ENCODE measurements at places on chromosomes 3 and 15. TPM values are rescaled to one million over a fixed set of nuclear protein-coding genes. Genes with fewer than 3 reads are reported as not detected.

The KCNMB2 gene
- total RNA-seq: not detected

The IGSF11 gene
- not detected for total RNA-seq

The CHMP2B gene
- 51.4 TPM for total RNA-seq

The MASP1 gene
- 198 TPM for total RNA-seq

The MKRN2 gene
- 42.7 TPM for total RNA-seq

The ACTRT3 gene
- 5.2 TPM for total RNA-seq

The SCN5A gene
- total RNA-seq: 0.43 TPM

The RNF7 gene
- total RNA-seq: 57.0 TPM

The PCSK6 gene
- total RNA-seq: 7.7 TPM

The ITIH4 gene
- total RNA-seq: 1.3 TPM

The GABRR3 gene
- not detected for total RNA-seq

The POLQ gene
- 6.4 TPM for total RNA-seq

The GPR171 gene
- not detected for total RNA-seq

The CPN2 gene
- not detected for total RNA-seq

The AQR gene
- total RNA-seq: 38.4 TPM

The SCAANT1 gene
- total RNA-seq: not detected

The DNAH1 gene
- 4.8 TPM for total RNA-seq

The HRH1 gene
- total RNA-seq: 26.8 TPM

The SCG5 gene
- total RNA-seq: 17.7 TPM

The SOX14 gene
- not detected for total RNA-seq

The GABRA5 gene
- 0.43 TPM for total RNA-seq

The MON1A gene
- 9.7 TPM for total RNA-seq

The SEMA3F gene
- total RNA-seq: 0.32 TPM

The RGMA gene
- not detected for total RNA-seq

The IP6K1 gene
- total RNA-seq: 45.1 TPM

The FRMD5 gene
- total RNA-seq: 1.3 TPM

The PLOD2 gene
- total RNA-seq: 154 TPM
